Stimulated activated CD4-positive, alpha-beta T cell treated with anti-CD3 and anti-CD28 coated beads, Interleukin-12 subunit alpha, Interleukin-12 subunit beta, amount 100 ng/mL, for 48 hours (primary cell): ENCODE measurements at places on chromosomes 2 and 18.

DNA sequence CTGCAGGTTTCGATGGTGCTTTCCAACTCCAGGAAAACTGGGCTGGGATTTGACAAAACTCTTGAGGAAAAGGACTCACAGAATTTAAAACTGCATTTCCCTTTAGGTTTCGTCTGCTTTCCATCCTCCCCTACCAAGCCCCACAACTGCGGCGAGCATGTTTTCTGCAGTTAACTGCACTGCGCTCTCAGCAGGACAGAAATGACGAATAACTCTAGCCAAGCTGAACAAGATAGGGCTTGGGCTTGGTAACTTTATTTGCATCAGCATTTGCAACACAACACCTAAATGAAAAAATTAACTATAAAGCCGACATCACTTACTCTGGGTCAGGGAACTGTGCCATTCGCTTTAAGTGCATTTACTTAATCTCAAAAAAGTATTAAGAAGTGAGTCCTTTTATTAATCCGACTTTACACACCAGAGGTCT lies 669 bp upstream of the PIKFYVE start:
- peak; percentile 15 for DNase-seq

GRCh38 chr2:36988008-36988407 lies 21.7 kb upstream of the STRN start:
- no peak for DNase-seq

DNA sequence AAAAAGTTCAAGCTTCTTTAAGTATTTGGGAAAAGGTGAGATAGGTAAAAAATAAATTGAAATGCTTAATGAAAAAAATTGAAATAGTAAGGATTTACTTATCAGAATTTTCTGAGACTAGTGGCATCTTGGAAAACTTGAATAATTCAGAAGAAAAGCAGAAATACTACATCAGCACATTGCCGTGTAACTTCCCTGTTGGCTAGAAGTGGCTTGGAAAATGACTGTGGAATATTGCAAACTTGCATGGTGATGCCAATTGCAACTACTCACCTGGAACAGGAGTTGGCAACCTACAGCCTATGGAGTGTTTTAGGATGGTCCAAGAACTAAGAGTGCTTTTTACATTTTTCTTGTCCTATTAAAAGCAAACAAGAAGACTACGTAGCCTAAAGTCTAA lies 603.5 kb upstream of the VRK2 start:
- DNase-seq: no peak

- no peak for DNase-seq
Observed at GRCh38 chr2:198697218-198697617, 760.5 kb downstream of the SATB2 start.

DNA sequence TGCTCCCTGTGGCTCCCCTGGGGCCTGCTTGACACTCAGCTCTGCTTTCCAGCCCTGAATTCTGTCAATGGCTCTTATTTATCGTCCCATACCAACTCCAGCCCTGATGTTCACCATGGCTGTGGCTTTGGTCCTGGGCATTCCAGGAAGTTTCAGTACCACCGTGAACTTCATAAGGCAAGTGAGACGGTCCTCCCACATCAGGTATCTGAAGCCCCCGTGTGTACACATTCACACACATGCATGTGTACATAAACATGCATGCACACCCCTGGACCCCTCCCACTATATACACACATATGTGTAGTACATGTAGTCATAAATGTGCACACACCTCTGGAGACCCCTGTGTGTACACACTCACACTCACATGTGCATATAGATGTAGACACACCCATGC lies 43.3 kb upstream of the PUM2 start:
- no peak for DNase-seq

DNA sequence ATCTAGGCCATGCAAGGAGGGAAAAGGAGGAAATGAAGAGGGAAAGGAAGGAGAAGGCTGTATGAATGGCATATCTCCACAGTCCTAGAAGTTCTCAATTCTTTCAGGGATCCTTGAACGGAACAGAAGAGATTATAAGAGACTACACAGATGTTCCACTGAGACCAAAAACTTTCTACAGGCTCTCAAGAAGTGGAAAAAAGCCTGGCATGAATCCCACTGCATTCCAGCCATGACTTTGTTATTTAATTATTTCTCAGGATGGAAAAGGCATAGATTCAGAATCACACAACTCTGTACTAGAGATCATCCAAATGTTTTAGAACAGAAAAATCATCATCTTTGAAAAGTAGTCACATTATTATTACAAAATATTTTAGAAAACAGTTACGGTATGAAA lies 131.7 kb upstream of the CDH20 start:
- DNase-seq: no peak

DNA sequence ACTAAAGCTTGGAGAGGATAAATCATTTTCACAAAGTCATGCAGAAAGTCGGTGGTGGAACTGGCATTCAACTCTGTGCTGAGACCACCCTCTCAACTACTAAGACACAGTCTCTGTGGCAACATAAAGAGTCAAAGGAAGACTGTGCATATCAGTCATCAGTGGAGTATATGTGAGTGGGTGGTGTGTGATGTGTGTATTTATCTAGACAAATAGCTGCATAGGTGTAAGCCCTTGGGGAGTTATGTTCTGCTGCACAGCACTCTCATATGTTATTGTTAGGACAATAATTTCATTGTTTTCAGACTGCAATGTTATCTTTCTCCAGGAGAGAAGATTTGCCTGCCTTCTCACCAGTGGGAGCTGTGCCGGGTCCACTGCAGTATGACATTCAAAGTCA lies 186.3 kb upstream of the HNRNPA3 start:
- DNase-seq: no peak

DNA sequence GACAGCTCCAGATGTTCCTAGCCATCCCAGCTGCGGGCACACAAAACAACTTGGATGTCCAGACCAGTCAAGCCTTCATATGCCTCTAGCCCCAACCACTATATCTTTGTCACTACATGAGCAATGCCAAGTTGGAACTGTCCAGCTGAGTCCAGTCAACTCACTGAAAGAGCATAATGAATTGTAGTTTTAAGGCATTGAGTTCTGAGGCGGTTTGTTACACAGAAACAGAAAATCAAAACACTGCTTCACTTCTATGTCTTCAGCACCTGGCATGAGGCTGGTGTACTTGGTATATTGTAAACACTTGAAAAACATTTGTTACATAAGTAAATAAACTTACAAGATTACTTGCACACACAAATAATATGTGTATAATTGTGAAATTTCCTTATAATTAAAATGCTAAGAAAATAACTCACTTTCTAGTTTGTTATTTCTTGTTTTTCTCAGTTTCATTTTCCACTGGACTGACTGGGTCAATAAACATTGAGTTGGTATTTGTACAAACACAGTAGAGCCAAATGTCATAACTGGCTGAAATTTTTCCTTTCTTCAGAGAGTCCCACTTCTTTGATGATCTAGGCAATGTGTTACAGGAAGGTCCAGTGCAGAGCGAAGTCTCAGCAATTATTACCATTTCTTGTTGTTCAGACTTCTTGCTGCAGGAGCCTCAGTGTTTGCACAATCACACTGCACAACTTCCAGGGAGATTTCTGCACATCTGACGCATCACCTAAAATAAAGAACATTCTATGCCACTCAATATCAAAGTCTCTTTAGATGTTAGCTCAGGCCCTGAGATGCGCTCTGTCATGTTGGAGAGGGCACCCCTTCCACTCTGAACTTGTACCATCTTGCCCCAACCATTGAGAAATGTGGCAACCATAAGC lies 38.2 kb upstream of the DPP4 start:
- DNase-seq: no peak

DNA sequence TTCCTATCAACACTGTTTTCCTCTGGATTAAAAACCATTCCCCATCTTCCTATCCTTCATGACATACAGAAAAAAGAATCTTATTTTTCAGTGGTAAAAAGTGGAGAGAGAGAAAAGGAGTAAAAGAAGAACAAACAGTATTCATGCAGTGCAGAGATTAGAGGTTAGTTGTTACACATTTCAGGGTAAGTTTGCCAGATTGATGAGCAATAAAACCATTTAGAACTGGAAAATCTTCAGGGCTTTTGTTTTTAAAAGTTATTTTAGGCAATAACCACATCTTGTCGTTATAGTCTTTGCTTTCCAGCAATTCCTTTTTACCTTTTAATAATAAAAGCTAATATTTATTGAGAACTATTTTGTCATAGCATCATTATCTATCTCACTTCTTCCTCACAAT lies 104.5 kb downstream of the GPD2 start:
- DNase-seq: no peak

DNA sequence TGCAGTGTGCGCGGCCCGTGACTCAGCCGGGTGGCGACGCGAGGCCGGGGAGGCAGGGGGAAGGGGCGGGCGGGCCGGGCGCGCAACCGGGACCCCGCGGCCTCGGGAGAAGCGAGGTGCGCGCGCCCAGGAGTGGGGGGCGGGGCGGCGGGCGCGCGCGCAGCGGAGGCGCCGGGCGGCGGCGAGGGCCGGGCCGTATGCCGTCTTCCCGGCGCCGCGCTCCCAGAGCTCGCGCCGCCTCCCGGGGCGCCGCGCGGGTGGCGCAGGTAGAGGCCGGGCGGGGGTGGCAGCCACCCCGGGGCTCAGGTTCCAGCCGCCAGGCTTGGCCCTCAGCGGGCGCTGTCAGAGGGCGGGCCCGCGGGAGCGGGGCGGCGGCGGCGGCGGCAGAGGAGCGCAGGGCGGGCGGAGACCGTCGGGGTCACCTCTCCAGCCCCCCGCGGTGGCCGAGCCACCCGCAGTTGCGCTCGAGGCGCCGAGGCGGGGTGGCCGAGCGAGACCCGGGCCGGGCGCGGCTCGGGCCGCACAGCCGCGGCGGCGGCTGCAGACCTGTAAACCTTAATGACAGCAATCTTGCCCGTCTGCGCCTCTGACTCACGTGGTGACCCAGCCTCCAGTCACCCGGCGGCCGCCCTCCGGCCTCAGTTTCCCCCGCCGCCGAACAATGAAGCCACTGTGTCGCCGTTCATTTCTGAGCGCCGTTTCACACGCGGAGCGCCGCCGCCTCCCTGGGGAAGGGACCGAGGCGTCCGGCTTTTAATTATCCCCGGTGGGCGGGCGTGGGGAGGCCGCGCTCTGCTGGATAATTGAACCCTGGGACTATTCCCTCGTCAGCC lies 25.3 kb upstream of the SMAD7 start:
- peak; percentile 27 for DNase-seq

DNA sequence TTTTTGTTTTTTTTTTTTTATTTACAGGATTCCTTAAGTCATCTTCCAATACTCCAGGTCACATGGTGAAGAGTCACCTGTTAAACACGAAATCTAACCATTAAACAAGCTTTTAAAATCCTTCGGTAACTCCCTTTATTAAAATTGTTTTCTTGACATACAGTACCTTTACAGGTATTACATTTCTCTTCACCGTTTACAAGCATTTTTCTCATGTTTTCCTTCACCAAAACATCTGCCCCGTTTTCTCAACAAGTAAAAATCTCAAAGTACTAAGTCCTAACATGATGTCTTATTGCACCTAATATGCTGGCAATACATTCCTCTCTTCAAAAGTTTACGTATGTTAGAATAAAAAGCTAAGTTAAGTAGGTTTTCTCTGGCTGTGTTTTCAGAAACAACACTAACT lies 1.1 kb downstream of the PUM2 start:
- no peak for DNase-seq

- no peak for DNase-seq
Observed at GRCh38 chr2:205274801-205275200, 407.5 kb upstream of the NRP2 start.

GRCh38 chr18:77086656-77087392 lies 45.8 kb downstream of the MBP start:
- no peak for DNase-seq

DNA sequence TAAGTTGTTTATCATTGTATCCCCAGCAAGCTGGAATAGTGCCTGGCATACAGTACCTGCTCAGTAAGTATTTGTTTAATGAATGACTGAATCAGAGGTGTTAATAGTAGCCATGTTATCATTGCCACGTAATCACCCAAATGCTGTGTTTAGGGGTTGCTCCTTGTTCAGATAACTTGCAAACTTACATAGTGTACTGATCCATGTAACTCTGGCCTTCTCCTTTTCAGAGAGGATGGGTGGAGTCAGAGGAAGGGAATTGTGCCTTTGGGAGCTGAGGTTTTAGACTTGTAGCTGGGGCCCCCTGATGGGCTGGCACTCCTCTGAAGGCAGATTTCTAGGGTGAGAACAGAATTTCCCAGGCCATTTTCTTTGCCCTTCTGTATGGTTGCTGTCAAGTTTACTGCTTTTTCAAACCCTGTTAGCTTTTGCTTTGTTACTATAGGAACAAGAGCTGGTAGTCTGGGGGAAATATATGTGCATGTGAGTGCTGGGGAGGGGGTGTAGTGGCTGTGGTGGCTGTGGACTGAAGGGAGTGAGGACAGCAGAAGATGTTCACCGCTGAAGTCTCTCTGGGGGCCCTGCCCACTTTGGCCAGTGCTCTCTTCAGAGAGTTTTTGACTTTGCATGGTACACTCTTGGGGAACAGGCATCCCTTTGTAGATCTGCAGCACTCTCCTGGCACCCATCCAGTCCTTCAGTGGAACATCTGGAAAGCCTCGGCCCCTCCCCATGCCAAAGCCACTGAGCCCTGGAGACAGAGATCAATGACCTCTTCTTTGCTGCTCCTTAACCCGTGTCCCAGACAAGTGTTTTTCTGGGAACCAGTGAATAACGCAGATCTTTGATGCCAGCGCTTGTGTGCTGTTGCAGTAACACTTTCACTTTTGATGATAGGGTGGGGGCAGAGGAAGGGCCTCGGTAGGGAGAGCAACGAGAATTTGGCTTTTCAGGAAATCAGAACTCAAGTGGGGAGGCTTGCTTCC lies 209.0 kb downstream of the PRKCE start:
- DNase-seq: no peak

GRCh38 chr2:237433920-237434676 lies 20.1 kb upstream of the COL6A3 start:
- no peak for DNase-seq

DNA sequence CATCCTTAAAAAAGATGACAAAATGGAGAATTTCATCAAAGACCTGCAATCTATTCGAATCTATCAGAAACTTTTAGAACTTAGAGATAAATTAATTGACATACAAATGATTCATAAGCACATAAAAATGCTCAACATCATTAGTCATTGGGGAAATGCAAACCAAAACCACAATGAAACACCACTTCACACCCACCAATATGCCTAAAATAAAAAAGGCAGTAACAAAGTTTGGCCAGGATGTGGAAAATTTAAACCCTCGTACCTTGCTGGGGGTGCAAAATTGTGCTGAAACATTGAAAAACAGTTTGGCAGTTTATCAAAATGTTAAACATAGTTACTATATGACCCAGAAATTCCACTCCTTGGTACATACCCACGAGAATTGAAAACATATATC lies 11.5 kb upstream of the EIF2AK3 start:
- no peak for DNase-seq

- no peak for DNase-seq
Observed at GRCh38 chr2:151790689-151791088, 37.5 kb downstream of the ARL5A start.
